Smooth muscle cell of the brain vasculature (primary cell): ENCODE measurements at places on chromosomes 12 and 14.

DNA sequence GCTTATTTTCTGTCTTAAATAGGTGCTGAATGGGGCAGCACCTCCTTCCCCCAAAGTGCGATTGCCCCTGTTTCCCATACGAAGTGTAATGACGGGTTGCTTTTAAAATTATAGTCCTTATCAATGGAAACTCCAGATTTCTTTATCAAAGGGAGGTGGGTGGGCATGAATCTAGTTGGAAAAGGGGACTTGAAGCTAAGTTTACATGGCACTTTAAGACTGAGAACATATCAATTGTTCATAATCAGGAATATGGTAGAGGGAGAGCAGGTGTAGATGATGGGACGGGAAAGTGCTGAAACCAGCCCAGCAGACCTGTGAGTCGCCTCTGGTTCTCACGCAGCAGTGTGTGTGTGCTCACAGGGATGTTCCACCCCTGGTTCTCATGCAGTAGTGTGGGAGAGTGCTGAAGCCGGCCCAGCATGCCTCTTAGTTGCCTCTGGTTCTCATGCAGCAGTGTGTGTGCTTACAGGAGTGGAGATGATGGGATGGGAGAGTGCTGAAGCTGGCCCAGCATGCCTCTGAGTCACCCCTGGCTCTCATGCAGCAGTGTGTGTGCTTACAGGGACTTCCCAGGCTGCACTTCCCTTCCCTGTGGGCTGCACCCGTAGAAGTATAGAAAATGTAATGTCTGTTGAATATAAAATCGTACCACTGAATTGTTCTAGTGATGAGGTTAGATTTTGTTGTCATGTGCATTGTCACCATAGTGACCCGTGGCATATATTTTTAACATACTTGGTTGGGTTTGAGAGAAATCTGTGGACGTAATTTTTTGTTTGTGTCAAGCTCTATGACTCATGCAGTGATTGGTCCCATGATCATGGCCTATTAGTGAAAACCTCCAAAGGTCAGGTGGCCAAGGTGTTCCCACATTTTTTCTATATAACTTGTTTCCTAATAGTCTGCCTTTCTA lies 51.6 kb downstream of the GPATCH2L start:
- DNase-seq: peak; percentile 77

DNA sequence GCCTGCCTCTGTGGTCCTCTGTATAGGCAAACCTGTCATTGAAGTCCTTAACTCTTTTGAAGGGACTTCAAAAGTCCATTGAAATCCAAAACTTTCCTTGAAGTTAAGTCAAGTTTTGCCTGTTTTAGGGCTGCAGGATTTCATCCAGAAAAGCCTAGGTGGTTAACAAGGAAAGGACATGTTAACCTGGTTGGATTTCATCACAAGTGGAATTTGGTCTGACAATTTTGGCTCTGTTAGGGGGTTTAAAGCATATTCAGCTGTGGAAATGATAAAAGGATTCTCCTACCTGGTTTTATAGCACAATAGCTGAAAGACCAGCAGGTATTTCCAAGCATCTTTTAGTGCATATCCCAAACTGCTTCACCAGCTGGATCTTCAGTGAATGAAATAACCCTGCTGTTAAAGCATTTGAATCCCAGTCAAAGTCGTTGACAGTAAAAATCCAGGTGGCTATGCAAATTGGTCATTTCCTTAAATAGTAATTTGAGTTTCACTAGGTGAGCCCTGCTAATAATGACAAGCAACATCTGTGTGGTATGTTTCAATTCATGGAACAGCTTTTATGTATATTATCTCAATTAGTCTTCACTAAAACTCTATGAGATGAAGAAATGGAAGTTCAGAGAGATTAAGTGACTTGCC lies 400.5 kb downstream of the ETNK1 start:
- no peak for DNase-seq

- DNase-seq: no peak
Measured at GRCh38 chr12:120376934-120377572, 8.1 kb upstream of the MSI1 start.

GRCh38 chr14:94885481-94886155 lies 115.7 kb upstream of the GSC start:
- no peak for DNase-seq

GRCh38 chr12:26524862-26525465 lies 308.0 kb downstream of the ITPR2 start:
- no peak for DNase-seq

- no peak for DNase-seq
Measured at GRCh38 chr12:105585107-105585506, 254.6 kb downstream of the C12orf75 start.

DNA sequence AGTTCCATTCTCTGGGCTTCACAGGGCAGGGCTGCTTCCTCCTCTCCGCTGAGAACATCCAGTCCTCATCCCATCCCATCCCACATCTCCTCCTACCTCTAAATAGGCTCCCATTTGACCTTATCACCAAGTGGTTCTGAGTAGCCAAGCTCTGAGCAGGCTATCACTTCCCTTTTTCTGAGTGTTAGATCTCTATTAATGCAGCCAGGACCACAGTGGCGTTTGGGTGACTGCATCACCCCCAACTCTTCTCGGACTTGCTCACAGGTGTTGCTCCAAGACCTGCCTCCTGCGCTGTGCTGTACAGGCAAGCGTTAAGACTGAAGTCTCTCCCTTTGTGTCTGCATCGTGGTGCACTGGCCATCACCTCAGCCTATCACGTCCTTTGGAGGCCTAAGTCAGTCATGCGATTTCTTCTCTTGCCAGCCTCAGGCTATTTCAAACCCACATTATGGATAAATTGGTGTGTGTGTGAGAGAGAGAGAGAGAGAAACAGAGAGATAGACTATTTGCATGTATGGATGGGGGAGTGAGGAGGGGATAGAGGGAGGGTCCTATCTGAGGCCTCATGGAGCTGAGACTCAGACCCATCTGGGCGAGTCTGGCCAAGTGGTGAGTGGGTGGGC lies 12.4 kb upstream of the HHIPL1 start:
- no peak for DNase-seq

DNA sequence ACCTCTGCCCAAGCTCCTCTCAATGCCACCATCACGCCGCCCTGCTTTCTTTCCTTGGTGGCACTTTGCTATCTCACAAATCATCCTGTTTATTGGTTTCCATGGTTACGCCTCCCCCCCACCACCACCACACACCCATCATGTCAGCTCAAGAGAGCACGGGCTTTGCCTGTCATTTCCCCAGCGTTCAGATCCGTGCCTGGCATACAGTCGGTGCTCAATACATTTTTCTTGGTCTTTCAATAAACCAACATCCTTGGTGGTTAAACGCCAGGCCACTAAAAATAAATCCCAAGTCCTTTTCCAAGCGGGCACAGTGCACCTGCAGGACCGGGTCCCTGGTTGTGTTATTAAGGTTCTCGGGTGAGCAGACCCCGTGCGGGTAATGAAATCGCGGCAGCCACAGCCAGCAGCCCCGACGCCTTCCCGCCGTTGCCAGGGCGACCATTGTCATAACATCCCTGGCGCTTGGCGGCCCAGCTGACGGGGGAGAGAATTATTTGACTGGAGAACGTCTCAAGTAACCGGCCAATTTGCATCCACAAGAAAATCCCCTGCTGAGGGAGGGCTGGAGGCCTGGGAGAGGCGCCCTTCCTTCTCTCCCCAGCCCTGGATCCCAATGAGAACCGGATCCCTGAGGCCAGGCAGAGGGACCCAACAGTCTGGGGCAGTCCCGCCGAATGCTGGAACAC lies 92.9 kb downstream of the KSR2 start:
- no peak for DNase-seq

DNA sequence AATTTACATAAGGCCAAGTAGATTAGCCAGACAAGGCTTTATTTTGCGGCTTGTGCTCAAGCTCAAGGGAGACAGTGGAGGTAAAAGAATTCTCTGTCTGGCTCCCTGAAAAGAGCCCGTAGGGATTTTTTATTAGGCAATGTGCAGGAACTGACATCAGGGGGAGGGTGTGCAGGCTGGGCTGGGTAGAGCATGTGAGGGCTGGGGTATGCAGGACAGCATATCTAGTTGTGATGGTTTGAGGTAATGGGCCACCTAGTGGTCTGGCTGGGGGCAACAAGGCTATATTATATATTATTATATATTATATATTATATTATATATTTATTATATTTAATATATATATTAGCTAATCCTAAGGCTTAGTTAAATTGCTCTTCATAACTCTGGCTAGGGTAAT lies 102.1 kb downstream of the TMEM117 start:
- no peak for DNase-seq

DNA sequence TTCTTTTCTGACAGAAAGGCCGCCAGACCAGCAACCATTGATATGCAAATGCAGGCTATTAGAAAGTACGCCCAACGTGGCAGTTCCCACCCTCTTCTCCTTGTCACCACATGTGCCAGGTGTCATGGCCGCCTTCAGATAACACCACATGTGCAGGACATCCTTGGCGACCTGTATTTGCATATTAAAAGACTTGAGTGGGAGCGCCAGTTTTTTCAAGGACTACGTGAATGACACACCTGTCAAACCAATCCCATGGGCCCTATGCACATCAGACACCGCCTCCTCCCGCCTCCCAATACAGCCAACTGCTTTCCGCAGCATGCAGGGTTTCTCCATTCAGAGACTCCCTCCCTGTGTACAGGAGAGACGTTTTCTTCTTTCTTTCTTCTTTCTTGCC lies 318.6 kb upstream of the FAR2 start:
- no peak for DNase-seq

DNA sequence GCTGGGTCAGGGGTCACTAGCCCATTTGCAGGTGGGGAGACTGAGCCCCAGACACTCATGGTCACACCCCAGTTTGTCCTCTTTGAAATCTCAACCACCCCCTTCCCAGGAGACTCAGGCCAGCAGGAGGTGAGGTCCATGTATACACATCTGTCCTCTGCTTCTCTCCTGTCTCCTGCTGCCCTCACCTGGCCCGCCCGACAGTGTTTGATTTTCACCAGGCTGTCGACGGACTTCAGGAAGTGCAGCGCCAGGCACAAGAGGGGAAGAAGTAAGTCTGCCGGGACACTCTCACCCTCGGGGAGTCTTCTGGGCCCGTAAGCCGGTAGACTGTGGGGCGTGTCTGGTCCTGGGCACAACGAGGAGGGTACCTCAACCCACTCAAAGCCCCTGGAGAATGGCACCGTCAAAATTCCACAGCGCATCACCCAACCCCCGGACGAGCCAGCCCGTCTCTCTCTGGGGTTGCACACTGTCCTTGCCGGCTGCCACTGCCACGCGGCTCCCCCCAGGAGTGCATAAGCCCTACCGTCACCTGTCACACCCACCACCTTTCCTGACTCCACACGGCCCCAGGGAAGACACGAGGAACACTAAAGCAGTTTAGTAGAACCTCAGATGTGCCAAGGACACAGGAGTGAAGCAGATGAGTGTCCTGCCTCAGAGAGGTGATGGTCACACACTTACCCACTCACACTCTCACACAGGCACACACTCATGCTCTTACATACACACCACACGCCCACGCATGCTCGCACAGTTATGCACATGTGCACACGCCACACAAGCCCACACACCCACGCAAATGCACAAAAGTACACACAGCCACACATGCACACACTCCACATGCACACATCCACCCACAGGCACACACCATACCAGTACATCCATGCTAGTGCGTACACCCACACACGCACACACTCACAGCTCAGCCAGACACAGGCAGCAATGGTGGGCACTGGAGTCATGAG lies 13.1 kb upstream of the SIVA1 start:
- DNase-seq: no peak

DNA sequence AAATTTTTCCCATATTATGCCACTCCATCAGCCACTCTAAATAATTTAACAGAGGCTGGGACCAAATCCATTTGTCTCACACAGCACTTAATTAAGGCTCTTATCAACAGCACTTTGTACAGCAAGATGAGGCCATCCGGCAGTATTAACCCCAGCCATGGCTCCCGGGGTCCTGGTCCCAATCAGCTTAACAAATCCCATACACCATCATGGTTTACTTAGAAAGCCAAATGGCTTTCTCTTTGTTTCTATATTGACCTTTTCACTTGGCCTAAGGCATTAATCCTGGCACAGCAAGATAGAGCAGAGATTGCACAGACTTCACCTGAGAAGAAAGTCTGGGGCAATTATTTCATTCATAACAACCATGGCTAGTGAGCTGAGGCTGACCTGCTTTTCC lies 38.6 kb downstream of the SPTSSA start:
- no peak for DNase-seq

DNA sequence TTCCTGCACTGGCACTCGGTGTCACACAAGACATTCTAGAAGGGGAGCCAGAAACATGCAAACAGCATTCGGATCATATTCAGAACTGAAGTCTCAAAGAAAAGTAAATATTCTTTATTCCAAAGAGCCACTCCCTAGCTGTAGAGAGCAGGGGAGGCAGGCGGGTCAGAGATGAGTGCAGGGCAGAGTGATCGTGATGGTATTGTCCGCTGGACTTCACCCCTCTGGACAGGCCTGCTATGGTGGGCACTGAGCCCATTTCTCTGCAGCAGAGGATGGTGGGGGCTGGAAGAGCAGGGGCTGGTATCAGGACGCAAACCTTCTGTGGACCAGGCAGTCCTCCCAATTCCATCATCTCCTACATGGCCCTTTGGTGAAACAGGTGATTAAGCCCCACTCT lies 25.6 kb downstream of the IRF2BPL start:
- no peak for DNase-seq

DNA sequence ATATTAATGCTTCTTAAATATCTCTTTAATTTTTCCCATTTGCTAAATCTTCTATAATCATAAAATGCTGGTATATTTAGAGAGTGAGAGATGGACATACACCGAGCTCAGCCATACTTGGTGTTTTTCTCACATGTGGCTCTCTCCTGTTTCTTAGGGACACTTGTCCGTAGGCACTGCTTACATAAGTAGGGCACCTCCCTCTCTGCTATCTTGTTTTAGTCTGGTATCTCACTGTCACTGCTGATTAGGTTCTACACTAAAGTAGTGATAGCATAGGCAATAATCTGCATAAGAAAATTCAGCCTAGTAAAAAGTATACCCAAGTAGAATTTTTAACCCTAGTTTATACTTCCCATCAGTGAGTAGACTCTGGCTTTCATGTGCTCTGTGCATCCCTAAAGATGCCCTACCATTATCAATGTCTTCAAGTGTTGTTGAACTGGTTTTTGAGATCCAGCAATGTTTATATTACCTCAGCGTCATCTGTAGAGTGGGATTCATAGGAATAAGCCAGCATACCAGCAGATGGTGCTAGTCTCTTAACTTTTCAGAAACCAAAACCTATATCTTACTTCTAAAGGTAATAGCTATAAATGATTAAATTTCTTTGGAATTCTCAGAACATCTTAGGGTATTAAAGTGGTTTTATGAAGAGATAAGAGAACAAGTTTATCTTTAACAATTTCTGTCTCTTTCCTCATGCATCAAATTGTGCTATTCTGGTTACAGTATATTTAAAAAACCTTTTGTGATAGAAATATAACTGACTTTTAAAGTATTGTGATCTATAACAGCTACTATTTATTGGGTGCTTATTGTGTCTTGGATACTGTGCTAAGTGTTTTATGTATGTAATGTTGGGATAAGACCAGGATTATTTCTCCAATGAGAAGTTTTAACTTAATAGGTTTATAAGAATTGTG lies 32.9 kb downstream of the ARID2 start:
- peak; percentile 20 for DNase-seq

DNA sequence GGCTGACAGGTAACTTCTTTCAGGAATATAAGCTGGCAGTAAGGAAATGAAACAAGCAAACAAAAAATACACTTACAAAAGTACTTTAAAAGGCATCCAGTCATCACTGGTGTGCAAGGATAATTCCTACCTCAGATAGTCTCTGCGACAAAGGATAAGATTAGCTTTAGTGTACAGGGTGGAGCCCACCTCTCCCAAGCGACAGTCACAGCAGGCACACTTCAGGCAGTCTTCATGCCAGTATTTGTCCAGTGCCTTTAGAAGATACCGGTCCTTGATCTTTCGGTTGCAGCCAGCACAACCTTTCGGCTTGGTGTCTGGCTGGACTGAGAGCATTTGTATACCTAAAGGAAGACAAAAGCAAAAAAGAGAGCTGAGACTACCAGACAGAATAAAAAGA lies 5.4 kb downstream of the LMO3 start:
- no peak for DNase-seq
